EH (cell line): ENCODE measurements at places on chromosomes 5 and 9.

- DNase-seq, result peak; percentile 59
Measured at GRCh38 chr9:17627641-17628040, 48.8 kb downstream of the SH3GL2 start.

- no peak for DNase-seq
Measured at GRCh38 chr9:114446672-114447450, 58.4 kb downstream of the WHRN start.

- DNase-seq, result no peak
Measured at GRCh38 chr5:143140492-143141203, 262.8 kb downstream of the NR3C1 start.

DNA sequence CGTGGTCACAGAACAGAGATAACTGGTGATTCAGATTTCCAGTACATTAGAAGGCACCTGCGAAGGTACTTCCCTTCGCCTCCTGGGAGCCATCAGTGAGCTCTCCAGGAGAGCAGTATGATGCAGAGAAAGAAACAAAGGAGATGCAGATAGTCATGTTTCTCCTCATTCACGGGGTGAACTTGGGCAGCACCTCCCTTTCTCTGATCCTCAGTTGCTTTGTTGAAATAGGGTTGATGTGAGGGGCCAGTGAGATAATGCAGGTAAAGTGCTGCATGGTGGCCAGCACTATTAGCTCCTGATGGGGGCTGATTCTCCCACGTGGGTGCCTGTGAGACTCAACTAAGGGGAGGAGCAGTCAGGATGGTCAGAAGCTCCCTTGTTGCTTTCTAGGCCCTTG, 46.6 kb upstream of the ZNF169 start:
- DNase-seq, result no peak

DNA sequence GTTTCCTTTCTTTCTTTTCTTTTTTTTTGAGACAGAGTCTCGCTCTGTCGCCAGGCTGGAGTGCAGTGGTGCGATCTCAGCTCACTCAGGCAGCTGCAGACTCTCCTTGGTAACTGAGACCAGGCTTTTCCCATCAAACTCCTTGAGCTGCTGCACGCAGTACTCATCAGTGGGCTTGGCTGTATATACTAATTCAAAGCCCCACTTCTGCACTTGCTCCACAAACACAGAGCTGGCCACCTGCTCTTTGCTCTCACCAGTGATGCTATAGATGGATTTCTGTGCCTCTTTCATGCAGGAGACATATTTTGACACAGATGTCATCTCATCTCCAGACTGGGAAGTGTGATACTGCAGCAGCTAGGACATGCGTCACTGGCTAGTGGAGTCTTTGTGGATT, 252.7 kb downstream of the AP3B1 start:
- no peak for DNase-seq

GRCh38 chr9:131502781-131503625, at the start of gene POMT1:
Gene POMT1 (plus strand): TSS chr9:131502918. CDS start chr9:131504219, 1,301 bp downstream.
- DNase-seq, result peak; percentile 81

DNA sequence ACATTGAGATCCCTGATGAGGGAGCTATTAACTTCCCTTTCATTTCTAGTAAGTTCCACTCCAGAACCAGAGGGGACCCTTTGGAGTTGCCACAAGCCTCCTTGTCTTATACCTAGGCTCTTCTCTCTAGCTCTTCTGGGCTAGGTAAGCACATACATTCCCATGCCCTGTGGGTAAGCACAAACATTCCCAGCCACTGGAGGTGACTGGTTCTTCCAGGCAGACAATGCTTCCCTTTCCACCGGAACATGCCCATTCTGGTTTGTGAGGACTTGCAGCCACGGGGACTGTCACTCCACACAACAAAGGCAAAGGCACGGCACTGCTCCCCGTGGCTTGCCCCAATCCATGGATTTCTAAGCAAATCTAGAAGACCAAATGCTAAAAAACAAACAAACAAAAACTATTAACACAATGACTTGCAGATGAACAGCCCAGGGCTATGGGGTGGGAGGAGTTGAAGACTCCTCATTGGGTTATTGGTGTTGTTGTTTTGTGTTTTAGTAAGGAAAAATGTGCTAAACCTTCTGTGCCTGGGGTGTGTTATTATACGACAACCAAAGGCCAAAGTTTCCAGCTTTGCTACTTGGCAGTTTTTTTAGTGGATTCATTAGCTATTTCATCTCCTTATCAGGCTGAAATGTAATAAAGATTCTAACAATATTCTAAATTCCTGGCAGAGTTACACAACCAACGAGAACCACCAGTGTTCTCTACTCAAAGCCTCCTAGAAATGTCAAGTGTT, 276.2 kb downstream of the SYK start:
- peak; percentile 69 for DNase-seq
